ENCODE measurements at places on chromosomes 4 and X.

- no peak for DNase-seq
These were observed 96.8 kb downstream of the TET2 start for GRCh38 chr4:105243446-105243845.

GRCh38 chr4:121376556-121376955, 4.3 kb downstream of the QRFPR start:
- no peak for DNase-seq

GRCh38 chr4:38235354-38235753, 275.2 kb downstream of the PTTG2 start:
- no peak for DNase-seq

GRCh38 chr4:118865091-118865708, 23.5 kb upstream of the SYNPO2 start:
- DNase-seq, result no peak

DNA sequence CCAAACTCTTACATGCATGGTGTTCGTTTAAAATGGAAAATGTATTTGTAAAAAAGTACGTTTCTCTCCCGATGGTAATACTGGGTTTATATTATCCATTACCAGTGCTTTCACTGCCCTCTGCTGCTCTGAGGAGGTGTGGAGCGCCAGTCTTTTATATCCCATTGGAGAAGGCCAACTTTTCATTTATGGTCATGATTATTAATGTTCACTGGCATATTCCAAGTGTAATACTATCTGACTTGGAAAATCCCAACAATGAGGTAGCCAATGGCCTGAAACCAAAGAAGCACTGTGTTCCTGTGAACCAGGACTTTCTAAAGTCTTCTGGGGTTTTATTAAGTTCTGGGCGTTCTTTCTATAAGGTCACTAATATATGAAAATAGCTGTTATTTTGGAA, 80.7 kb downstream of the SYNPO2 start:
- no peak for DNase-seq

- no peak for DNase-seq
These were observed 105.0 kb downstream of the AREG start for GRCh38 chr4:74549936-74550335.

- no peak for DNase-seq
These were observed 770.1 kb upstream of the GALNTL6 start for GRCh38 chr4:171042989-171043524.

- no peak for DNase-seq
These were observed 134.7 kb upstream of the USP9X start for GRCh38 chrX:40950546-40950945.

- no peak for DNase-seq
These were observed 374.7 kb upstream of the FGF13 start for GRCh38 chrX:139086246-139086645.

- DNase-seq, result no peak
These were observed 90.8 kb upstream of the LIMCH1 start for GRCh38 chr4:41446981-41447725.

- DNase-seq, result no peak
These were observed at the start of gene GPRASP2 for GRCh38 chrX:102712216-102712966. Gene GPRASP2, plus strand, starts transcription at chrX:102712448. Its CDS starts 2,422 bp downstream, at chrX:102714870.

GRCh38 chr4:4437798-4438470, 51.0 kb downstream of the NSG1 start:
- no peak for DNase-seq

GRCh38 chr4:43345323-43345925, 452.9 kb downstream of the GRXCR1 start:
- no peak for DNase-seq

DNA sequence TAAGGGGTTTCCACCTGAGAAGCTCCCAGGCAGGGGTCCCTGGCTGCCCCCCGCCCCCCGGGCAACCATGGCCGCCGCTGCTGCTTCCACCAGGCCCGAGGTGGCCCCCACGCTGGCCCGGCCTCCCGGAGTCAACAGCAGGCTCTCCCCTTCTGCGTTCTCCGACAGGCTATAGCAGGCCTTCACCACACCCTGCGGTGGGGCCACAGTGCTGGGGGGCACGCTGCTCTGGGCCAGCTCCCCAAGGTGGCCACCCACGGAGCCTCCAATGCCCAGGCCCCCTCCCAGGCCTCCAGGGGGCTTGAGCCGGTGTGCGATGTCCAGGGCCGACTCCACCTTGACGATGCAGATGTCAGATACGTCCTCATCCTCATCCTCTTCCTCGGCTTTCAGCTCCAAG, 72.5 kb downstream of the UBE2K start:
- no peak for DNase-seq

DNA sequence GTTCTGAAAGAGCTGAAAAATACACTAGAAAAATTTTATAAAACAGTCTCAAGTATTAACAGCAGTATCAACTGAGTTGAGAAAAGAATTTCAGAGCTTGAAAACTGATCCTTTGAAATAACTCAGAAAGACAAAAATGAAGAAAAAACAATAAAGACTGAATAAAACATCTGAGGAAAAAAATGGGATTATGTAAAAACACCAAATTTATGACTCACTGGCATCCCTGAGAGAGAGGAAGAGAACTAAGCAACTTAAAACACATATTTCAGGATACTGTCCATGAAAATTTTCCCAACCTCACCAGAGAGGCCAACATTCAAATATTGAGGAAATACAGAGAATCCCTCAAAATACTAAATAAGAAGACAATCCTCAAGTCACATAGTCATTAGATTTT, 22.9 kb downstream of the PABPC4L start:
- DNase-seq, result no peak

DNA sequence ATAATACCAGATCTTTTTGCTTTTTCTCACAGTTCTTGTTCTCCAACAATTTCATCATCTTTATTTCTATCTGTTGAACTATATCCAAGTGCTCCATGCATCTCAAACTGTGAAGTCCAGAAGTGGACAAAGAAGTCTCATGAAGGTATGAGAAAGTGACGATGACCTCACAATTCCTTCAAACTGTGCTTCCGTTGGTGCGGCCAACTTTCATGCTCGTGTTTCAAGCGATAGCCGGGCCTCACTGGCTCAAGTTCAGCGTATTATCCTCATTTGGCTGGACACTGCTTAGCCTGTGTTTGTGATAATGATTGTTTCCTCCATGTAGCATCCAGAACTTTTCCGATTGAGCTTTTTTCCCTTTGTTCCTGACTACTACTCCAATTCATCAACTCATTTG, 143.1 kb downstream of the PALLD start:
- no peak for DNase-seq

GRCh38 chrX:12955882-12956703, 18.8 kb upstream of the TMSB4X start:
- DNase-seq, result no peak

DNA sequence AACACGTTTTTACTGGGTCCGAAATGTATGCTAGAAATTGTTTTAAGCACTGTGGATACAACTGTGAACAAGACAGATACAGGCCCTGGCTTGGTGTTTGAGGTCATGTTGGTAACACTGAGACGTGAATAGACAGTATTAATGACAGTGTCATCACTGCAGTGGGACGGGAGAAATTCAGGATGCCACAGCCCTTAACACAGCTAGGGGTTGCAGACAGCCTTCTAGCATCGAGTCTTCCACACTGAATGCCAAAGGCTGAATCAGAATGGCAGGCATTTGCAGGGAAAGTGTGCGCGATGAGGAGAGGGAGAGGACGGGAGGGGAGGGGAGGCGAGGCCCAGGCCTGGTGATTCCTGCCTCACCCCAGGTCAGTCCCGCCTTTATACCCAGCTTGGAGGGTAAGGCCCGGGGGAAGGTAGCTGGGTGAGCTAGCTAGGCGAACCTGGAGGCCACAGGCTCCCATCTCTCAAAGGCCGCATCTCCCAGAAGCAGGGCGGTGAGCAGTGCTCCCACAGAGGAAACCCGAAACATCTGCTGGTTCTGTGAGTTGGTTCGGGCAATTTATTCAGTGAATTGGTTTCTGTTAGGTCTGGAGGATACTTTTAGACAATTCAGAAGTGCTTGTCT, 44.1 kb upstream of the CLDN24 start:
- DNase-seq, result no peak

DNA sequence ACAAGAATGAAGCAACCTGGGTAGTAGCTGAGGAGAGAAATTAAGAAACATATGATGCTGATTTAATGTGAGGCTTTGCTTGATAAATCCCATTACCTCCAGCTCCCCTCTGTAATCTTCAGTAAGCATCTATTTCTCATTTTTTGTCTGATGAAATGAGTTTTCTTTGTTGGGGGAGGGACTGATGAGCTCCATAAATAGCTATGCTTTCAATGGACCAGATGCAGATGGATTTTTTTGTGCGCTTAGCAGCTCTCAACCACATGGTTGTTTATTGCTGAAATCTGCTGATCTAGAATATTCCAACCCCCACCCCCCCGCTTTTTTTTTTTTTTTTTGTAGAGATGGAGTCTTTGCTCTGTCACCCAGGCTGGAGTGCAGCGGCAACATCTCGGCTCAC, 1082.0 kb downstream of the RAPGEF2 start:
- DNase-seq, result no peak

DNA sequence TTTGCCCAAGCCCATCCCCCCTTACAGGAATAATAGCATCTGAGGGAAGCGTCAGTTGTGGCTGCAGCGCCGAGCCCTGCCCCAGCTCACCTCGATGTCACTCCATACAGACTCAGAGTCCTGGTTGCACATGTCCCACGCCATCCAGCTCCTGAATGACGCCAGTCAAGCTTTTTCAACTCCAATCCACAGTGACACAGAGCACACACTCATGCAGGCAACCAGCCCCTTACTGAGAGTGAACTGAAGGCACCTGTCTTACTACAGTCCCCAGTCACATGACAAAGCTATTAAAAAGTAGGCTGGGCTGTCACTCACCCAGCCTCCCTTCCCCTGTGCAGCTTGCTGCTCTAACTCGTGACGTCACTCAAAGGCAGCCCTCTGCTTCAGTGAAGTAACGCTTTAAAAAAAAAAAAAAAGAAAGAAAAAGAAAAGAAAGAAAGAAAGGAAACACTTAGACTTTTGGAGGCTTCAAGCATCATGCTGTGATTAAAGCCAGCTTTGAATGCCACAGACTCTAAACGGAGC, at the start of gene PPARGC1A:
TSS of gene PPARGC1A (minus strand) at position 234 of the 528 bp plus-strand sequence. CDS start at position 144, 90 bp downstream.
- DNase-seq, result no peak

DNA sequence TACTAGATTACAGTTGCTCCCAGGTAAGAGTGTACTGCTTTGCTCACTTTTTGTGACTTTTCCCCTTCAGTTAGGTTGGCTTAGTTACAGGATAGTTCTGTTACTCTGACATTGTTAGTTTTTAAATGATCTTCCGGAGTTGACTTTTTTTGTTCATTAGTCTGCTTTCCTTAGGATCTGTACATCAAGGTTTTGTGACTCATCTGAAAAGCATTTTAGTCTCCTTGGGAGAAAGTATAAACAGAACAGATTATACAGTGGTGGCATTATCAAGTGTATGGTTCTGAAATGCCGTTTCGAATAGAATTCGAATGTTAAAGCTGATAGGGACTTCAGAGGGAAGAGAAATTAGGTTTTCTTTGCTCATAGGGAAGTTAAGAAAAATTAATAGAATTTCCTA, 63.3 kb downstream of the USP9X start:
- DNase-seq, result no peak

GRCh38 chr4:120056246-120056645, 10.4 kb downstream of the MAD2L1 start:
- no peak for DNase-seq

- no peak for DNase-seq
These were observed 100.2 kb upstream of the TMEM164 start for GRCh38 chrX:109902665-109903064.

DNA sequence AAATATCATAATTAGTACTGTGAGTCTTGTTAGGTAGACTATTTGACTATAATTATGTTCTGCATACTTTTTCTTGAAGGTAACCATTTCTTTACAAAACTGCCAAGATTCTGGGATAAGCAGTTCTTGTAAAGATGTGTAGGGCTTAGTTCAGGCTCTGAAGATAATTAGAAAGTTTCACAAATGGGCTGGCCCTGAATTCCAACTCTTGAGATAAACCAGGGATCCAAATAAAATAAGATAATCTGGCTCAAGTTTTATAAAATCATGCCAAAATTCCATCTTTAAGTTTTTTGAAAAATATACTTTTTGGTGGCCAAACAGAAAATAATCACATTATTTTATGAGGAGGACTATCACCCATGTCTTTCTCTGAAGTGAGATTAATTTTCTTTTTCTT, 35.5 kb upstream of the GLRB start:
- DNase-seq, result no peak

GRCh38 chrX:13232484-13232883, 87.4 kb downstream of the ATXN3L start:
- DNase-seq, result no peak

DNA sequence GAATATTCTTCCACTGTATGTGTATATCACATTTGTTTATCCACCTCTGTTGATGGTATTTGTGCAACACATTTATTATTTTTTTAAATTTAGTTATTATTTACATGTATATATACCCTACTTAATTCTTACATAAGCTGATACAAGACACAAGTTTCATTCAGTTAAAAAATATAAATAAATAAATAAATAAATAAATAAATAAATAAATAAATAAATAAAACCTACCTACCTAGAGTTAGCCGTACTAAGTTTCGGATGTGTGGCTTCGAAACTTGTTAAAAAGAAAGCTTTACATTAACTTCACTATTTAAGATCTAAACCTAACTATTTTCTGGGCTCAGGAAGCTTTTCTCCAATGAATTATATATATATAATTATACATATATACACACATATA, 23.3 kb upstream of the REPS2 start:
- no peak for DNase-seq

- DNase-seq, result no peak
These were observed 4.5 kb upstream of the TNIP3 start for GRCh38 chr4:121168446-121169281.

DNA sequence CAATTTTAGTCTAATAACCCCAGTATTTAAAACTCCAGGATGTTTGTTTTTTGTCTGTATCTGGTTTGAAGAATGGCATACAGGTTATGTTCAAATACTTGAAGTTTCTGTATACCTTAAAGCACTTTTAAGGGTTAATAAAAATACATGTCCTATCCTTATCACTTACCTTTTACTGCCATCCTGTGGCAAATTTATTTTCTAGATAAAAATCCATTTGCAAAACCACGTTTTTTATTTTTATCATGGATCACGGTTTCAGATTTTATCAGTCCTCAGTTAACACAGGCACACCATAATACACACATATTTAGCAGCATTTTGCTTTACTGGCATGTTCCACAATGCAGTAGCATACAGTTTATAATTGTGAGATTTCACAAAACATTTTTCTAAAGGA, 113.3 kb upstream of the H2AZ1 start:
- DNase-seq, result no peak
